ENCODE measurements at places on chromosomes 16 and 17.
A peak's percentile ranks its signal among the peaks of the same experiment; 100 is the strongest.

GRCh38 chr17:10139577-10139976 lies 58.8 kb downstream of the GAS7 start:
- DNase-seq = no peak

GRCh38 chr17:36120221-36120620 lies 16.6 kb downstream of the CCL4 start:
- DNase-seq = no peak

DNA sequence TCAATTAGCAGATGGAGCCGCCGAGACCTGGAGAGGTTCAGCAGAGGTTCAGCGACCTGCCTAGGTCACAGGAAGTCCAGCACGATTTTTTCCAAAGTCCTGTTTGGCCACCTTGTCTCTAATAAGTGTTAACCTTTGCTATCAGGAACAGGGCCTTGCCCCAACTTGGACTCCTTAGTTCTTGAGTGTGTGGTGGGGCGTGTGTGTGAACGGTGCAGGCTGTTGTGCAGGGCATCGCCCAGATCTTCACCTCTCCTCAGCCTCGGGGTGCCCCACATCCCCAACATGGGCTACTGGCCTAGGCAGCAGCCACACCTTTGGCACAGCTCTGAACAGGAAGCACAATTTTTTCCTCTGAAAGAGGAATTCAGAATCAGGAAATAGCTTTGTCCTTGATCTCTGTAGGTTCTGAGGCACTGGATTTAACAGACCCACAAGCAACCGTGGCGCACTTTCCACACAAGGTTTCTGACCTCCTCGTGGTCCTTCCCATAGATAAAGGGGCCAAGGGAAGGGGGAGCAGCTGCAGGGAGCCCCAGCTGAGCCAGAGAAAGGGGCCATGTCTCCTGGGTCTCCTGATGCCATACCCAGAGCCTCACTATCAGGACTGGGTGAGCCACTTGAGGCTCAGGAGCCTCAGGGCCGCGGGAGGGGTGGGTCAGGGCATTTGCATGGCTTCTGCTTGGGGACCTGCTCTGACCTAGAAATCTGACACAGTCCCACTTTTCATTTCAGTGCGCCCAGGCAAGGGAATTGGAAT lies 10.4 kb downstream of the MPRIP start:
- DNase-seq = no peak

- DNase-seq = no peak
These were observed 399.1 kb upstream of the CDH5 start for GRCh38 chr16:65967376-65967775.

DNA sequence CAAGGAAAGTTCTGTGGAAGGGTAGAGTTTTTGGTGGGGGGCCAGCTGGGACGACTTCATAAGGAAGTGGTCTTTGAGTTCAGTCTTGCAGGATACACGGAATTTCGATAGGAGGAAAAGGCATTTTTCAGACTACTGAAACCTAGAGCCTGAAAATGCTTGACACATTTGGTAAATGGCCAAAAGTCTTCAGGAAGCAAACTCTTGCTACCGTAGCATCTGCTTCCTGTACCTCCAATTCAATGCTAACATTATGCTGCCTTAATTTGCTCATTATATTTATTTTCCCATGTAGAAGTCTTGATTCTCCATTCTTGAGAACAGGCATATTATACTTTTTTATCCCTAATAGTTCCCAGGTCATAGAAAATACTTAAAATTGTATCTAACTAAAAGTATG lies 129.3 kb upstream of the MED13 start:
- DNase-seq = no peak

GRCh38 chr17:48547808-48548522 lies 3.1 kb upstream of the HOXB2 start:
- peak; percentile 48 for DNase-seq

DNA sequence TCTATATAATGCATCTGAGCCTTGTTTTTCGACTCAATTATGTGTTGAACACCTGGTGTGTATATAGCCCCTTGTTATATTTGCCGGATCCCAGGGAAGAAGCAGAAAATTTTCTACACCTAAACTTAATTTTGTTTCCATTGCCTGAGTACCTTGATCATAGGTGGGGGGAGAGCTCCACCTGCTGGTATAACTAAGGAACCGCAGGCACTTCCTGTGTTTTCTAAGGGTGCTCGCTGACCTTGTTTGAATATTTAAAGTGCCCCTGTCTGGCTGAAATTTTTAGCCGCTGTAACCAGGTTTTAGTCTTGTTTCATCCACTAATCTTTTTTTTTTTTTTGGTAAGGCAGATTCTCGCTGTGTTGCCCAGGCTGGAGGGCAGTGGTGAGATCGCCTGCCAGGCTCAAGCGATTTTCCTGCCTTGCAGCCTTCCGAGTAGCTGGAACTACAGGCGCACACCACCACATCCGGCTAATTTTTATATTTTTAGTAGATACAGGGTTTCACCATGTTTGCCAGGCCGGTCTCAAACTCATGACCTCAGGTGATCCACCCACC lies 6.5 kb upstream of the NUBP1 start:
- DNase-seq = peak; percentile 77

DNA sequence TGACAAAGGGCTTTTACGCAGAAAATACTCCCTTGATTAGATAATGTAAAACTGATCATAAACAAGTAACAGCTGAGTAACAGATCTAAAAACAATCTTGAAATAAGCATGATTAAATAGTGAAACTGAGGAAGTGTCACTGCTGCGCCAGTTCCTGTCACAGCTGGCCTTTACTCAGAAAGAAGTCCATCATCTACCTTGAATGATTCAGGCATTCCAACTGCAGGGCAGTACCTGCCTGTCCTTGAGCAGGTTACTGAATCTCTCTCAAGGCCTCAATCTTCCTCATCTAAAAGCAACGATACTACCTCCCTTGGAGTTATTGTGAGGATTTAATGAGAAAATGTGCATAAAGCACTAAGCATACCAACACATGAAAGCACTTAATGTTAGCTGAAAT lies 12.7 kb downstream of the PHLPP2 start:
- no peak for DNase-seq

DNA sequence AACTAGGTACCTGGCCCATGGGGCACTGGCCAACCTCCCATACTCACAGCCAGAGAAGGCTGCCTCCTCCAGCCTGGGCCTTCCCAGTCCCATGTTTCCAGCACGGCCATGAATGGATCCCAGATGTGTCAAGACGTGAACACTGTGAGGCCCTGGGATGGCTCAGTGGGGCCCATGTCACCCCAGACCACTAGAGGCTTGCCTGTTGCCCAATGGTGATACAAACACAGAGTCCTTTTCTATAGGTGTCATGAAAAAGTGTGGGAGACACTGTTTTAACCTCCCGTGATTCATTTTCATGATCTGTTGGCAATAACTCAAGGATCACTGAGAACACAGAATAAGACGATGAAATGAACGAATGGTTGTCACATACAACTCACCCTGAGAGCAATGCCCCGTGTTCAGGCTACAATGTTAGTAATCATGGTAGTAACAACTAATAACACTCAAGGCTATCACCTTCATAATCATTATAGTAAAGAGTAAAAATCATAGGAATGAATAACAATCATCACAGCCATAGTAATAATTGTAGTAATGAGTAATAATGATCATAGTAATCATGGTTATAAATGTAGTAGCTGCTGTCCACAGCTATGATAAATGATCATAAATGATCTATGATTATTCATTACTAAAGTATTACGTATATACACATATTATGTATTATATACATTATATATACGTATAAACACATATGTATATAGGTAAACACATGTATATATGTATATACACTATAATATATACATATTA lies 64.0 kb downstream of the DYNLRB2 start:
- no peak for DNase-seq
